ENCODE measurements at places on chromosomes 2 and 18.

GRCh38 chr2:71630454-71631328 is 177.3 kb downstream of the DYSF start:
- no peak for DNase-seq

GRCh38 chr2:86519349-86519748 is 43.9 kb downstream of the CHMP3 start:
- no peak for DNase-seq

DNA sequence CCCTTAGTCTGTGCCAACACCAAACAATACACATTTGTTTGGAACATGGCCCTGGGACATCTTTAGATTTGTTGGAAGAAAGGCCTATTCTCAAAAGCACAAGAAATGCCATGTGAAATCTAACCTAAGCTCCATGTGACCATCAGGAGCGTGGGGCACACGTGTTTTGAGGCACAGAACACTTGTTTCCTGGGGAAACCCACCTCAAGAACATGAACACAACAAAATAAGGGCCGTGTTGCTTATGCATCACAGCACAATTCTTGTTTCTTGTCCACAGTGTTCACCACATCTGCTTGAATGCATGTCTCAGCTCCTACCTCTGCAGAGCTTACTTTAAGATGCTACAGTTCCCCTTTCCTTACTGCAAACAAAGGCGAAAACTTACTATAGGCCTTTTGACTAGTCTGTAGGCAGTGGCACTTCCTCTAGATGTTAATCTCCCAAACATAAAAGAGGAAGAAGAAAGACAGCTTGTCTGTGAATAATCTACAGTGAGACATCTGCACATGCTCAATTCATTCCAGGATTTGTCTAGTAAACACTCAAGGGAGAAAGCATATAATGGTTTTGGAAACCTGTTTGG is 165.0 kb downstream of the ANKRD44 start:
- peak; percentile 26 for DNase-seq

DNA sequence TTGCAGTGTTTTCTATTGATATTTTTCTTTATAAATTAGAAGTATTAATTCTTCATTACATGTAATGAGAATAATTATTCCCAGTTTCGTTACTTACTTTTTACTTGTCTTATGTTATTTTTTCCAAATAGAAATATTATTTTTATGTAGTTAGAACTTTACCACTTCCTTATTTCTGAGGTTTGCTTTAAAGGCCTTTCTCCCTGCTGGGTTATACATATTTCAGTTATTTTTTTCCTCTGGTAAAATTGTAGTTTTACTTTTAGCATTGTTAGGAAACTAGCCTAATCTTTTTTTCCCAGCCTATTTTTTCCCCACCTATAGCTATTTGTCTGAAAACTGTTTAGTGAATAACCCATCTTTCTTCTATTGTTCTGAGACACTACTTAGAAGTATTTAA is 17.1 kb downstream of the RNF144A start:
- no peak for DNase-seq

GRCh38 chr18:79104137-79104536 is 34.9 kb downstream of the ATP9B start:
- DNase-seq, result no peak

DNA sequence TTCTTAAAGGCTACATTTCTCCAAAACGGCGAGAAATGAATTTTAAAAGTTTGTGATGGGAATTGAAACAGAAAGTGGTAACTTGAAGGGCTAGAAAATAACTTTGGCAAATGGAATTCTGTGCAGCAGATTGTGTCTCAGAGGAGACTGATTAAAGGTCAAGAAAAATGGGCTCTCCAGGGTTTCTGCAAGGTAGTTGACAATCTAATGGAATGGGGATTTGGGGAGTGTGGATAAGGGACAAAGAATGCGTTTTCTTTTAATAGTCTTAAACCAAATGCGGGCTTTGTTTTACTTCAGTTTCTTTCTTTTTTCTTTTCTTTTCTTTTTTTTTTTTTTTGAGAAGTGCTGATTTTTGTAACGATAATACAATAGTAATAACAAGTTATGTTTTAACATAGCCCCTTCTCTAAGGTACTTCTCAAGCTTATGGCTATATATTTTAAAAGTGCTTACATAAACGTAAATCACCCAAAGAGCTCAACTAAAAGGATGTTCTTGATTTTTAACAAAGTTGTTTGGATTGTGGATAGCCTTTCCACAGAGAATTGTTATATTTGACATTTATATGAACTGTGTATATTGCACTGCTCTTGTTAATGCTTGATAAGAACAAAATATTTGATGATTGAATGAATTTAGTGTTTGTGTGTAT is 36.6 kb downstream of the CAMKMT start:
- DNase-seq, result no peak

- no peak for DNase-seq
These were observed 10.5 kb downstream of the CYB5A start for GRCh38 chr18:74281011-74281979.

DNA sequence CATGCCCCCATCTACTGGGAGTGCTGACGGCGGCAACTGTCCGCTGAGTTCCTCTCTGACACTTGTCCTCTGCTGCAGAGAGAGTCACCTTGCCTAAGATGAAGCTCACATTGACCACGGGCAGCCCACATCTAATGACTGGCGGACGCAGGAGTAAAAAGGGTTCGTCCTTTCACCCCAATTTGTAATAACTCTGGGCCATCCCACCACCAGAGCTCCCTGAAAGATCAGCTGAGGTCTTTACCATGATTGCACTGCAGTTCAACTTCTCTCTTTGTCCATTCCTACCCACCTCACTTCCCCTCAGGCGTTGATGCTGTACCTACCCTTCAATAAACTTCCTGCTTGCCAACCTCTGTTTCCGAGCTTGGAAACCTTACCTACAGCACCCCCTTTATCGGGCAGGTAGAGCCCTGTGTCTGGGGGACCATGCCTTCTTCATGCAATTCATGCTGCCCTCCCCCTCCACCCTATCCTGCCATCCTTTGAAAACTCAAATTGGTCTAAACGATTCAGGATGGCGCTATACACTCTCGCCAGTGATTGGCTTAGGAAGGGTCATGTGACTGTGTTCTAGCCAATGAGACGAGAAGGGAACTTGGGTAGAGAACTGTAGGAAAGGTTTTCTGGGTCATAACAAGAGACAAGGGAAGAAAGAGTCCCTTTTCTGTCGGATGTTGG is 10.3 kb upstream of the B3GNT2 start:
- no peak for DNase-seq

DNA sequence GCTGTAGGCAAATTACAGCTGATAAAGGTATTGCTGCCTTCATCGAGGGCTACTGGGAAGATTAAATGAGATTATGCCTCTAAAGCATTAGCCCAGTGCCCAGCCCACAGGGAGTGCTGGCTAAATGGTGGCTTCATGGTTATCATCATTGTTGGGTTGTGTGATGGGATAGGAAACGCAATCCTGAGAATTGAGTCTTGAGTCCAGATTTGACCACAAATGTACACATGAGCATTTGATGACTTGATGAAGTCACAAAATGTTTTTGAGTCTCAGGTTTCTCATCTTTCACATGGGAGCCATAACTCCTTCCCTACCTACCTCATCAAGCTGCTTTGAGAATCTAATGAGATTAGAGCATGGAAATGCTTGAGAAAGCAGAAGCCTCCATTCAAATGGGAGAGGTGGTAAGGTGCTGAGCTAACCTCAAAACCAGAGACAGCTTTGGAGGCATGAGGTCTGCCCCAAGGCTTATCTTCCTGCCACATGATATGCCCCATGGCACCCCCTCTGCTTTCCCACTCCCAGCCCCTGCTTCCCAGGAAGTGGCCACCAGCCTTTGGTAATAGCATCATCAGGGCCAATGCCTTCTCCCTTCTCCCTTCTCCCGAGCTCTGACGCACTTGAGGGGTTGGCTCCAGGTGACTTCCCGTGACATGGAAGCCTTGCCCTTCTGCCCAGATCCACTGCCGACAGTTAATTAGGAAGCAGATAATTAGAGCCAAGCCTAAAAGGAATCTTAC is 149.4 kb upstream of the EPAS1 start:
- DNase-seq, result no peak

DNA sequence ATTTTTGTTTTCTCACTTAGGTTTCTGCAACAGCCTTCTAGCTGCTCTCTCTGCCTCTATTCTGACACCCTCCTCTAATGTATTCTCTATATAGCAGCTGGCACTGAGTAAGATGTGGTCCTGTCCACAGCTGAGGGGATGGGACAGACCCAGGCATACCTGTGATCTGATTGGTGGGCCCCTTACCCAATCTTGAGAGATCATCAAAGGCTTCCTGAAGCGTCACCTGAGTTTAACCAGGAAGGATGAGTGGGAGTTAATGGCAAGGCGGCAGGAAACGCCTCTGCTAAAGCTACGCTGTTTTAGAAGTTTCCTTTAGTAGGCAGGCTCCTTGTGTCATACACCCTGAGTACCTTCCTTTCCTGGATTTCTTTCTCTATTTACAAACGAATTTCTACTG is 5.7 kb upstream of the TET3 start:
- peak; percentile 77 for DNase-seq

DNA sequence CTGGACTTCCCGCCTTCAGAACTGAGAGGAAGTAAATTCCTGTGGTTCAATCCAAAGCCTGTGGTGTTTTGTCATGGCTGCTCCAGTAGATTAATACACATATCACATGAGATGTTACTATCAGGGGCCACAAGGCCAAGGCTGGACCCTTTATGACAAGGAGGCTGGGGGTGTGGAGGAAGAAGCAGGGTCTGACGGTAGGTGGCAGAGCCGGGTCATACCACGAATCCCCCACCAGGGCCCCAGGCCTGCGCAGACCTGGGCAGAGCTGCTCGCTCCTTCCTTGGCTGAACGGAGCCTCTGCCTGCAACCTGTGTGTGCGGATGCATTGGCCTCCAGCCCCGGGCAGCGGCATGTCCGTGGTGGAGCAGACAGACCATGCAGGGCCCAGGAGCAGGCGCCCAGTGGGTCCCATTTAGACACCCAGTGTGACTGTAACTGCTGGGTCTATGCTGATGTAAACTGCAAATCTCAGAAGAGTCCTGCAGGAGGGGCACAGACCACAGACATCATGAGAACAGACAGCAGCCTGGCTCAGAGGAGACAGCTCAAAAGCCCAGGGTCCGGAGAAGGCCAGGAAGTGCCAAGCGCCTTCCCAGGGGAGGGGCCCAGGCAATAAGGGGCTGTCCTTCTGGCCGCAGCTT is 155.2 kb downstream of the PXDN start:
- no peak for DNase-seq

DNA sequence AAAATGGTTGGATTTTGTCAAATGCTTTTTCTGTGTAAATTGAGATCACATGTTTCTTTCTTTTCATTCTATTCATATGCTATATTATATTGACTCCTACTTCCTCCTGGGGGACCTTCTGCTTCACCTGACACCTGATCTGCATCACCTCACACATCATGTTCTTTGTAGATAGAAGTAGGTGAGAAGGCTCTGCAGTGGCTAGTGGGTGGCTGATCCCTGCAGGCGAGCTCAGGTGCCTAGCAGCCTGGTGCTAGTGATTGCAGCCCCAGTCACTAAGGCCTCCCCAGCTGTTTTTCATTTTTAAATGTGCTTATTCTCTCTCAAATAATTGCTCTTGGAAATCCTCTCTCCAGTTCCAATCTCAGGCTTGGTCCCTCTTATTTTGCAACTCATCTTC is 33.6 kb downstream of the MC4R start:
- DNase-seq, result no peak

- peak; percentile 35 for DNase-seq
These were observed 58.6 kb downstream of the SP110 start for GRCh38 chr2:230161184-230161583.

- DNase-seq, result no peak
These were observed 36.2 kb downstream of the TNS1 start for GRCh38 chr2:217966423-217967070.

All from activated CD4-positive, alpha-beta T cell treated with anti-CD3 and anti-CD28 coated beads, Interleukin-2, amount 50 U/mL, for 16 hours (primary cell).